Liver (tissue), 10 donors: ENCODE measurements at places on chromosomes 4 and X. TPM values are rescaled to one million over a fixed set of nuclear protein-coding genes. Genes with fewer than 3 reads are reported as not detected.

- DNase-seq: no peak
These were observed 3.2 kb downstream of the MAPK10 start for GRCh38 chr4:86356425-86357210.

GRCh38 chrX:54979432-54979831 is 14.6 kb downstream of the PFKFB1 start:
- no peak for DNase-seq

- no peak for DNase-seq
These were observed 16.1 kb downstream of the NIPAL1 start for GRCh38 chr4:48032721-48033120.

DNA sequence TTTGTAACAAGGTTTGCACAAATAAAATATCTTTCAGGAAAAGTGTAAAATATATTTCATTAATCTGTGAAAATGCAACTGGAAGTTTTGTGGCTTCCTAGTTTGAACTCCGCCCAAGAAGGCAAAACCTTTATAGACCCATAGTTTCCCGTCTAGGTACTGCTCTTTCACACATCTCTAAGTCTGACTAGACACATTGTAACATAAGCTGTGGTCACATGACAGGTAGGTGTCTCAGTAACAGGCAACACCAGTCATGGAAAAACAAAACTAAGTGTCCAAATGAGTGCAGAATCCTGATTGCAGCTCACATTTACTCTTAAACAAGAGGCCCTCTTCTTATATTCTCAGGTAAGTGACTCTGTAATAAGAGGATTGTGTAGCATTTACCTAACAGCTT is 55.6 kb downstream of the SNCA start:
- no peak for DNase-seq

GRCh38 chr4:151420250-151420807 is 11.4 kb downstream of the FHIP1A start:
- no peak for DNase-seq

- DNase-seq: no peak
These were observed 20.5 kb upstream of the ENPP6 start for GRCh38 chr4:184238072-184238745.

- DNase-seq: no peak
These were observed 279.2 kb downstream of the NR3C2 start for GRCh38 chr4:148162991-148163390.

GRCh38 chr4:4479366-4479765 is 62.5 kb downstream of the STX18 start:
- DNase-seq: no peak

DNA sequence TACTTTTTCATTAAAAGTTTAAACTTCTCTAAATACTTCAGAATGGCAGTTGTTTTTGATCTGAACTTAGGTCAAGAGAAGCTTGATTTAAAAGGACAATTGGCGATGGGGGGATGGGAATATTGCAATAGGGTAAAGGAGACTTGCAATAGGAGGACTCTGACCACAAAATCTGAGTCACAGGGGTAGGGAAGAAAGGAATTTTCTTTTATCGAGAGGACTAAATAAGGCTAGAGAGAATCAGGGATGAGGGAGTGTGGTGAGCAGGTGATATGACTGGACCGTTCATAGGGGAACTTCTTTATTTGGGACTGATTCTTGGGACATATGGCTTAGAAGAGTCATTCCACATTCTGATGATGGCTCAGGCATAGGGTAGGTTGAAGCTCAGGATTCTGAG is 1260.2 kb downstream of the ADGRL3 start:
- no peak for DNase-seq

GRCh38 chr4:3243136-3243780 is 5.7 kb upstream of the MSANTD1 start:
- no peak for DNase-seq

DNA sequence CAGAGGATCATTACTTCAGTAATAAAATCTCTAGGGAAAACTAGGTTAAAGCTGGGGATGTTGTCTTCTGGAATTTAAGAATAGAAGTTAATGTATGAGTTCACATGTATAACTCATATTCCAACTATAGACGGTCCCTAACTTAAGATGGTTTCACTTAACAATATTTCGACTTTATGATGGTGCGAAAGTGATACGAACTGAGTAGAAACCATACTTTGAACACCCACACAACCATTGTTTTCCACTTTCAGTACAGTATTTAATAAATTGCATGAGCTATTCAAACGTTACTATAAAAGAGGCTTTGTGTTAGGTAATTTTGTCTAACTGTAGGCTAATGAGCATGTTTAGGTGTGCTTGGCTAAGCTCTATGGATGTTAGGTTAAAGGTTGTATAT is 38.7 kb downstream of the CCSER1 start:
- no peak for DNase-seq

- DNase-seq: no peak
These were observed 58.2 kb downstream of the WDR17 start for GRCh38 chr4:176123710-176124407.

DNA sequence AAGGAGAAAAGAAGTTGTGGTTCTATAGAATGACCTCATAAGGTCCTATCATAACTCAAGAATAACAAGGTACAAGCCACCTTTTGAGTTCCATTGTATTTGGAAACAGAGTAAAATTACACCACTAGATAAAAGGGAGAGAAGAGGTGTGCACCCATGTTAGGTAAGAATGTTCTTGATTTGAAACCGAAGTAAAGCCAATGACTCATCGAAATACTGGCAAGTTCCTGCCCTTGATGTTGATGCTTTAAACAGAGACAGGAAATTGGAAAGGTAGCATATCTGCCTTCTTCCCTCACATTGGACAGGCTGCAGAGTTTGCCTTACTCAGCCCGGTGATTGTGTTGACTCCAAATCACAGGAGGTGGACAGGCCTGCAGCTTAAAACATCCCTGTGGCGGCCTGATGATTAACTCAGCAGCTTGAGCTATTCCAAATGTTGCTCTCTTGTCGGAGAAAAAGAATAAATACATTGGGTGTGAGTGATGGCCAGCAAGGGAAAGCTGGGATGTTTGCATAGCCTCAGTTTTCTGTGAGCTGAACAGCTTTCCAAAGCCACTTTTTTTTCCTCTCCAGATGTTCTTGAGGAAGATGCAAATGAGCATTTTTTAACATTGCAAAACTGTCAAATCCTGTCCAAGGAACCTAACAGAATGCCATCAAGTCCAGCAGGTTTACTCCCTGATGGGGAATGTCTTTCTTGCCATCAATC is 321.1 kb downstream of the NKX6-1 start:
- no peak for DNase-seq

DNA sequence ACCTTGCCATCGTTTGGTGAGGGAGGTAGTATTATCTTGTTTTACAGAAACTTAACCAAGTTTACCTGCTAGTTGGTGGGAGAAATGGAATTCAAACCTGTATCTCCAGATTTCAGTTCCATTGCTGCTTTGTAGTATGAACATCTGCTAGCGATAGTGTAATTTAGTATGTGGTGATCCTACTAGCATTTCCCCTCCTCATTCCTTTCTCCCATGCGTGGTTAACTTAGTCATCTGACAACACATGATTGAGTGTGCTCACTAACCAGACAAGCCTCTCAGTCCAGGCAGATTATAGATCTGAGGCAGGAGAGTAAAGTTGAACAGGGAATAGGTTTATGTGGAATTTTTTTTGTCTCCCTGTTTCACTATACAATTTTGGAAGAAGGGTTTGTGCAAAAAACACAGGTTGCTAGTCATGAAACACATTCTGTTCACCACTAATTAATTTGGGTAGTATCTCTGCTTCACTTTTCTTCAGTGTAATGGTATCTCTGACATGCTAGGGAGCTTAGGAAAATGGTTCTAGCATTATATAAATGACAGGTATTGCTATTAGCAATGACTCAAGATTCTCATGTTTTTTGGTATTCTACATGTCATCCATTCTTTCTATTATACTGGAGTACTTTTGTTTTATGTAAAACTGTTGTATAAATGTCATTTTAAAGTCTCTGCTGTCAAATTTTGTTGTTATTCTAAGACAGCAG is 21.7 kb downstream of the RBPJ start:
- no peak for DNase-seq

DNA sequence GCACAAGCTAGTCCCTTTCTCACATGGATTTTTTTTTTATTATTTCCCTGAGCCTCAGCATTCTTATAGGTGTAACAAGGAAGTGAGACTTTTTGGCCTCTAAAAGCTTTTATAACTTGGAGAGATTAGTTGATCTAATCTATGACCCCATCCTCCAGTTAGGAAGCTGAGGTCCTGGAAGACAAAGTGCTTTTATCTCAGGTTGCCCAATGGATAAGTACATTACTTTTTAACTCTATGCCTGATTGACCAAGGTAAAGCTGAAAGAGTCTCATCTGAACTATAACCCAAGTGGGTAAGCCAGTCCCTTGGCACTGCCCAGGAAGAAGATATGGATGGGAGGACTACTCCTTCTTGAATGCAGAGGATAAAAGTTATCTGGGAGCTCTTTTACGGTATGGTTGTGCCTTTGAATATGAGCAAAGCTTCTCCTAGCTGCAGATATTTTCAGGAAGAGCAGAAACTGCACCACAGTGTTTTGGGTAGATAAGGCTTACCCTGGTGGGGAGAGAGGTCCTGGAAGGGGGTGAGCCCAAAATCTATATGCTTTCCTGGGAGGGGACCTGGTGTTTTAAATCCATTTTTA is 40.2 kb downstream of the VSIG4 start:
- no peak for DNase-seq

GRCh38 chr4:1112174-1112820 is 1.1 kb downstream of the RNF212 start:
- no peak for DNase-seq

DNA sequence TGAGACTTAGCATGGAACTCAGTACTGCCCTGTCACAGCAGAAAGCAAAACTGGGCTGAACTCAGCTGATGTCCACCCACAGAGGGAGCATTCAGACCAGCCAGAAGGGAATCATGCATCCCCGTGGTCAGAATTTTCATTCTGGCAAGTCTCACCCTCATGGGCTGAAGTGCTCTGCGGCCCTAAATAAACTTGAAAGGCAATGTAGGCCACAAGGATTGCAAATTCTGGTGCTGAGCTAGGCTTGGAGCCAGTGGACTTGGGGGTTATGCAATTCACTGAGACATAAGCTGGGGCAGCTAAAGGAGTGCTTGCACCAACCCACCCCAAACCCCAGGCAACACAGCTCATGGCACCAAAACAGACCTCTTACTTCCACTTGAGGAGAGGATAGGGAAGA is 494.1 kb downstream of the GABRG1 start:
- no peak for DNase-seq

DNA sequence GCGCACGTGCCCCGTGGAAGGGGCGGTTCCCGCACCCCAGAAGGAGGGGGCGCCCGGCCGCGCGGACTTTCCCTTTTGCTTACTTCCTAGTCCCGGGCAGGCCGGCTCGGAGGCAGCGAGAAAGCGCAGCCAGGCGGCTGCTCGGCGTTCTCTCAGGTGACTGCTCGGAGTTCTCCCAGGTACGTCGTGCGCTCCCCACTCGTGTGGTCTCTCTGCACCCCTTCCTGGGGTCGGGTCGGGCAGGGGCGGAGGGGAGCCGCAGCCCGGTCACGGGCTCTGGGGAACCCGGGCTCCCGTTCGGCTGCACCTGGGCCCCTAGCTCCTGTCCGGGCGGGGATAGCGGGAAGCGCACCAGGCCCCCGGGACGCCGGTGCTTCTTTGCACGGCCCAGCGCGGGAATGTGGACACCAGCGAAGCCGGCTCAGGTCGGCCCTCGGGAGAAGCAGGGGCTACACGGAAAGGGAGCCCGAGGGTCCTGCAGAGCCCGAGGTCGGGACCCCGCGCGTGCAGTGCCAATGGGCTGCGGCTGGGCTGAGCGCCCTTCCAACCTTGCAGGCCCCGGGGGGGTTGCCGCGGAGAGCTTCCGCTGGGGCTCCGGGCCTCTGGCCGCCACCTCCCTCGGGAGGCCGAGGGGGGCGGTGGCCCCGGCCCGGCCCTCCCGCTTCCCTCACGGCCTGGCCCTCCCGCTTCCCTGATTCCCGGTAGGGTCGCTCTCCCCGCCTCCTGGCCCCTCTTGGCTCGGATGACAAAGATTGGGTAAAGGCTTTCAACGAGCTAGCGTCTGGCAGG is at the start of gene TLR2:
TLR2 (plus strand) TSS at position 99 of the 789 bp plus-strand sequence. CDS start 18,628 bp downstream, outside the sequence.
- DNase-seq: peak; percentile 39

DNA sequence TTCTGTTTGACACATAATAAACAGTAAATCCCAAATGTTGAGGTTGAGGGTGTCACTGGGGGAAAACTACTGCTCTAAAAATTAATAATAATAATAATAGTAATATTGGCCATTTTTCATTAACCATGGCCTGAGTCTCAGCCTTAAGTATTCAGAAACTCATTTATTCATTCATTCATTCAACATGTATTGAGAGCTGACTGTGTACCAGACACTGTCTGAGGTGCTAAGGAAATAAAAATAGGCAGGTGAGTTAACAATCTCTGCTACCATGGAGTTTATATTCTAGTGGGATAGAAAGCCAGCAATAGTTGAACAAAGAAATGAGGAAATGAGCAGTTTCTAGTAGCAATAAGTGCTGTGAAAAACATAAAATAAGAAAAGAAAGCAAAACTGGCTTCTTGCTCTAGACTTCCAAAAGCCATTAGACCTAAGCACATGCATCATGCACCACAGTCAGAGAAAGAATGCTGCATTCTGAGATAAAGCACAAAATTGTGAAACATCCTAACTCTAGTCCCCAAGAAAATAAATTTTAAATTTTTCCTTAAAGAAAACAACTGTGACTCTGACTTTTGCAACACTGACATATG is 278.7 kb downstream of the RCHY1 start:
- DNase-seq: no peak

DNA sequence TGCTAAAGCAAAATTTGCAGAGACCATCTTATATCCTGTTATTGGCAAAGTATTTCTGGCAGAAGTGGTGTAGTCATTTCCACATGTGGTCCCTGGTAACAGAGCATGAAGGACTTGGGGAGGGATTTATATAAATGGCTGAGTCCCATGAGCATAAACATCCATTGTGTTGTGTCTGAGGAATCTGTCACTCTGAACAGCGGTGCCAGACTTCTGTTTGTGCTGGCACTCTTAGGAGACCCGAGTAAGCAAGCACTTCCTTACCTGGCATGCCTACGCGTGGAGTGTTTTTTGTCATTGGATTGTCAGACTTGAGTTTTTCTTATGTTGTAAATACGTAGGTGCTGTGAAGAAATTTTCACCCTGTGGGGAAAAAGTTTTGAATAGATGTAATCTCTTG is 285.9 kb downstream of the ARHGAP10 start:
- DNase-seq: no peak

DNA sequence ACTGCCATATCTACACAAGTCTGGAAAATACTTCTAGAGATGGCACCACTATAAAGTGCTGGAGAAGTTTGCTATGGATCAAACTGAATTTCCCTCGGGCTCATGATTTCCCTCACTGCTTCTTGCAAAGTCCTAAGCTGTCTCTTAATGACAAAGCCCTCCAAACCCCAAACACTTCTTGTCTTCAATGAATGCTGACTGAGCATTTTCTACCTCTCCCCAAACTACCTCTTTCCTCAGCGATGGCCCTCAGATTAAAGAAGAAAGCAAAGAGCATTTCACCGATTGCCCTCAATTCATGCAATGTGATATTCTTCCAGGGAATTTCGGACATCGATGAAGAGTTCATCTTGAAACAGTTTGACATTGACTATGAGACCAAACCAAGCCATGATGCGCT is 19.7 kb downstream of the FAM47E start:
- no peak for DNase-seq

The SHOX gene
- total RNA-seq: not detected

The PAGE1 gene
- not detected for total RNA-seq

The DCAF12L2 gene
- not detected for total RNA-seq

The RNF150 gene
- 1.4 TPM for total RNA-seq

The ZRSR2 gene
- total RNA-seq: 1.4 TPM

The CRLF2 gene
- not detected for total RNA-seq
